ENCODE measurements at places on chromosomes 6 and 20. TPM values are rescaled to one million over a fixed set of nuclear protein-coding genes. Genes with fewer than 3 reads are reported as not detected.
A peak's percentile ranks its signal among the peaks of the same experiment; 100 is the strongest.

Gene C6orf58
- total RNA-seq: 0.09 TPM

- no peak for DNase-seq
These were observed 139.4 kb upstream of the CDYL start for GRCh38 chr6:4636881-4637224.

GRCh38 chr20:884983-885952 lies 30.9 kb downstream of the ANGPT4 start:
- peak; percentile 26 for DNase-seq

Gene LY6G6F
- total RNA-seq: not detected

DNA sequence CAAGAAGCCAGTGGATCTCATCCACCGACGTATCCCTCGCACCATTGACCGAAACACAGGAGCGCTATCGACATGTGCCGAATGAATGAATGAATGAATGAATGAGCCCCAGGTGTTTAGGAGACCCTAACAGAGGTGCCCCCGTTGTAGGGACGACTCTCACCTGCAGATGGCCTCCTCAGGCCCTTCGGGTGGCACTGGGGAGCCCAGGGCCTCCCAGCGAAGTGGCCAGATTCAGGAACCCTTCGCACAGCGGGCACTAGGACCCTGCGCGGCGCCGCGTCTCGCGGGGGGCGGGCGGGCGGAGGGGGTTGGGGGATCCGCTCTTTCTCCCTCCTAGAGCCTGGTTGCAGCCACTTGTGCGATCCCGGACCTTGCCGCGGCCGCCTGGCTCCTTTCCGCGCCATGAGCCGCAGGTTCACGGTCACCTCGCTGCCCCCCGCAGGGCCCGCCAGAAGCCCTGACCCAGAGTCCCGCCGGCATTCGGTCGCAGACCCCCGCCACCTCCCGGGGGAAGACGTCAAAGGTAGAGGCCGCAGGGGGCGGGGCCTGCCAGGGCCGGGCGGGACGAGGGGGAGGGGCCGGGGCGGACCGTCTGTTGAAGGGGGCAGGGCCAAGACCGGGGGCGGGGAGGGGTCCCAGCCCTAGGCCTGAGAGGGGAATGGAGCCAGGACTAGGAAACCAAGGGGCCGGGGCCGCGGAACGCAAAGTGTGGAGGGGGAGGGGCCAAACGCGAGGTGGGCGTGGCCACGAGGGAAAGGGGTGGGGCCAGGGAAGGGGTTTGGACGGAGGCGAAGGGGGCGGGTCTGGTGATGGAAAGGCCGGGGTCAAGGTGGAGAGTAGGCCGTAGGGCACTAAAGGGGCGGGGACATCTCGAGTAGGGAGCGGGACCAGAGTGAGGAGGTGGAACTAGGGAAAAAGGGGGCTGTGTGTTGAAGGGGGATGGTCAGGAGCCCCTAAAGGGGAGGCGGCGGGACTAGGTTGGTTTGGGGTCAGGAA lies 7.4 kb upstream of the SLC12A5 start:
- no peak for DNase-seq

Gene TMEM244
- total RNA-seq: 0.22 TPM

DNA sequence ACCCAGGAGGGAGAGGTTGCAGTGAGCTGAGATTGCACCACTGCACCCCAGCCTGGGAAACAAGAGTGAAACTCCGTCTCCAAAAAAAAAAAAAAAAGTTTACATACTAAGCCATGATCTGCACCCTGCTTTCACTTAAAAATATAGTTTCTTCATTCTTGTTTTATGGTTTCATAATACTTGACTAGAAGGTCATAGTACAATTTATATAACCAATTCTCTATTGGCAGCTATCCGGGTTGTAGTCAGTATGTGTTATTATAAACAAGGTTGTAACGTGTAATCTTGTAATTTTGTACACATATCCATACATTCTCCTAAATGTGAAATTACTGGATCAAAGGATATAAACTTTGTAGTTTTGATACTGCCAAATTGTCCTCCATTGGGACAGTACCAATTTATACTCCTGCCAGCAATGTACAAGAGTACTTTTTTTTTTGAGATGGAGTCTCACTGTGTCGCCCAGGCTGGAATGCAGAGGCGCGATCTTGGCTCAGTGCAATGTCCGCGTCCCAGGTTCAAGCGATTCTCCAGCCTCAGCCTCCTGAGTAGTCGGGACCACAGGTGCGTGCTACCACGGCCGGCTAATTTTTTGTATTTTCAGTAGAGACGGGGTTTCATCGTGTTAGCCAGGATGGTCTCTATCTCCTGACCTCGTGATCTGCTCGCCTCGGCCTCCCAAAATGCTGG lies 144.8 kb downstream of the GJA10 start:
- DNase-seq: no peak

Gene KIAA0408
- total RNA-seq: 17.6 TPM

DNA sequence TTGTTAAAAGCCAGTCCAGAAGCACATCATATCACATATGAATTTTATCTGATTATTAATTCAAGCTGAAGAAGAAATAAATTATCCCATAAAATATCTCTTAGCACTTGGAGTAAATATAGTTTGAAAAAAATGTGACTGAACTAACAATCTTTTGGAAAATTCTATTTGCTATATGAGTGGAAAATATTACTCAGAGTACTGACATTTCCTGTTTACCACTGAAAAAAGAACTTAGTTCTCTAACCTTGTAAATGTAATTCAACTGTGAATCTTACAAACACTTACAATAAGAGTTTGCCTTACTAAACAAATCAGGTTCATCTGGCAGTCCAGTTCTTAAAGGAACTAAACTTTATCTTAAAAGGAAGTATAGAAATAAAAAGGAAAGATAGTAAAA lies 44.2 kb downstream of the MOXD1 start:
- peak; percentile 76 for DNase-seq

DNA sequence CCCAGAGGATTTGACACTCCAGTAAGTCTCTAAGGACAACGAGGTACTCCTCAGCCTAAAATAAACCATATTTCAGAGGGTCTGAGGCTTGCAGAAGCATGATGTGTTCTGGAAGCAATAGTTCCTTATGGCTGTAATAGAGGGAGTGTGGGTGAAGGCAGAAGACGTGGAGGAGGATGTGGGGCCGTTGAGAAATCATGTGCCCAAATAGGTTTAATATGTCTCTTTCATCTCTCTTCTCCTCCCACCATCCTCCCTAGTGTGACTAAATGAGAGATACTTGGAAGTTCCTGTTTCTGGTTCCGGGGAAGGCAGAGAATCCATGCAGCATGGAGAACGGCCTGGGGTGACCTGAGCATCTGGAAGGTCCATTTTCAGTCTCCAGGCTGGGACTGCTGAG lies 174.0 kb upstream of the RSPO3 start:
- no peak for DNase-seq

Gene INSM1
- total RNA-seq: 0.04 TPM

- DNase-seq: no peak
These were observed 659 bp downstream of the TAF4 start for GRCh38 chr20:62064770-62065673.

Gene NMBR
- total RNA-seq: 0.09 TPM

DNA sequence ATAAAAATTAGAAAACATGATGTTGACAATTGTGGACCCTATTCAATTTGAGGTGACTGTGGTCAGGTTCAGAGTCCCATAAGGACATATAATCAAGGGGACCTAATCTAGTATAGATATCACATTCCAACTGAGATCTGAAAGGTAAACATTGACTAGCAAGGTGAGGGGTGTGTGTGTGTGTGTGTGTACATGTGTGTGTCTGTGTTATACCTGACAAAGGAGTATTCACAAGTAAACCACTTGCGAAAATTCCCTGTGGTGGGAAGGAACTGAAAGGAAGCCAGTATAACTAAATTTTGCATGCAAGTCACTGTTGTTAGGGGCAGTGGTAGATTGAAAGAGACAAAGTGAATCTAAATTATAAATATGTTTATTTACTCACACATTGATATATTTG lies 723.7 kb downstream of the COL12A1 start:
- DNase-seq: no peak

Gene TNNC2
- 3,356 TPM for total RNA-seq

DNA sequence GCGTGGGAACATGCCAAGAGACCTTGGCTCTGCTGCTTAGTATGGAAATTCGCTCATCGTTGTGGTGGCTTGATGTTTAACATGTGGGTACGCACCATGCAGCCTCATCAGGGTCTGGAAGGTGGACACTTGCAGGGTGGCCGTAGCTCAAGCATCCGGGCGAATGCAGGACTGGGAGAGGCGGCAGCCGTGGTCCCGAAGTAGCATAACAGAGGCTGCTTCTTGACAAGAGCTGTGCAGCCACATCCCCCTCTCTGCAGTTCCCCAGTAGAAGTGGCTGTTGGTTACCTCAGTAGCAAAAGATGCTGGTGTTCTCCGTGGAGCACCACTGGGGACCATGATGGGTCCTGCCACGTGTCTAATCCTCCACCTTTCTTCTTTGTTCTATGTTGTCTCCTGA lies 195.0 kb downstream of the THBS2 start:
- no peak for DNase-seq

DNA sequence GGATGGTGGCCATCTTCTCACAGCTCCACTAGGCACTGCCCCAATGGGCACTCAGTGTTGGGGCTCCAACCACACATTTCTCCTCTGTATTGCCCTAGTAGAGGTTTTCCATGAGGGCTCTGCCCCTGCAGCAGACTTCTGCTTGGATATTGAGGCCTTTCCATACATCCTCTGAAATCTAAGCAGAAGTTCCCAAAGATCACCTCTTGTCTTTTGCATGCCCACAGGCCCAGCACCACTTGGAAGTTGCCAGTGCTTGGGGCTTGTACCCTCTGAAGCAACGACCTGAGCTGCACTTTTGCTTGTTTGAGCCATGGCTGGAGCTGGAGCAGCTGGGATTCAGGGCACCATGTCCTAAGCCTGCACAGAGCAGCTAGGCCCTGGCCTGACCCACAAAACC lies 189.1 kb upstream of the EYS start:
- no peak for DNase-seq

DNA sequence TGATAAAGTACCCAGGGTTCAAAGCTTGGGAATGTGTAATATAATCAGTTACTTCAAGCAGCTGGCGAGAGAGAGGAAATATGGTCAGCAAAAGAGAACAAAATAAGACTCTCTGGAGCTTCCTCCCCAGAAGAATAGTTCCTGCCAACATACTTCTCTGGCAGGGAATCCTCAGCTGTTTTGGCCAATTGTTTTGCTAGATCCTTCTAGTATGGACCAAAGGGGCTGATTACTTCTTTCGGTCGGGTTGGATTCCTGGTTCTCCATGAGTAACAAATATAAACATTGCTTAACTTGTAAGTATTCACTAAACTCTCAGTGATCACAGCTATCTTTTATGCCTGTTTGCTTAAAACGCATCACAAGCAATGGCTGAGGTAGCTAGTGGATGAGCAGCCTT lies 31.4 kb upstream of the FBXO9 start:
- DNase-seq: peak; percentile 94

Gene SEL1L2
- total RNA-seq: not detected
